ENCODE measurements at places on chromosomes 7 and 10. TPM values are rescaled to one million over a fixed set of nuclear protein-coding genes. Genes with fewer than 3 reads are reported as not detected.

C10orf67 gene
- total RNA-seq = 0.06 TPM

NXPH1 gene
- total RNA-seq = not detected

UCN3 gene
- total RNA-seq = not detected

PRKAG2 gene
- 41.5 TPM for total RNA-seq

ACTR3C gene
- not detected for total RNA-seq

FKBP9 gene
- 76.3 TPM for total RNA-seq

ANLN gene
- 72.1 TPM for total RNA-seq

NPFFR1 gene
- total RNA-seq = 0.01 TPM

JMJD1C gene
- total RNA-seq = 28.2 TPM

DMBT1 gene
- total RNA-seq = not detected

GJD4 gene
- not detected for total RNA-seq

H2BK1 gene
- total RNA-seq = not detected

SFTPD gene
- 0.44 TPM for total RNA-seq

ANXA8L1 gene
- total RNA-seq = 87.4 TPM

AOAH gene
- 0.13 TPM for total RNA-seq

DRGX gene
- total RNA-seq = not detected

MYL10 gene
- not detected for total RNA-seq

ZNF716 gene
- total RNA-seq = not detected

DYDC2 gene
- not detected for total RNA-seq

MYOZ1 gene
- total RNA-seq = not detected

ABCC2 gene
- 192 TPM for total RNA-seq

SFMBT2 gene
- total RNA-seq = 14.9 TPM

OR6B1 gene
- not detected for total RNA-seq

PPP1R3C gene
- 16.8 TPM for total RNA-seq

NUTM2D gene
- total RNA-seq = 1.5 TPM

INMT gene
- total RNA-seq = not detected

GGCT gene
- total RNA-seq = 84.8 TPM
